Suprapubic skin (tissue), 4 donors: ENCODE measurements at places on chromosomes 2 and 18. TPM values are rescaled to one million over a fixed set of nuclear protein-coding genes. Genes with fewer than 3 reads are reported as not detected.

DNA sequence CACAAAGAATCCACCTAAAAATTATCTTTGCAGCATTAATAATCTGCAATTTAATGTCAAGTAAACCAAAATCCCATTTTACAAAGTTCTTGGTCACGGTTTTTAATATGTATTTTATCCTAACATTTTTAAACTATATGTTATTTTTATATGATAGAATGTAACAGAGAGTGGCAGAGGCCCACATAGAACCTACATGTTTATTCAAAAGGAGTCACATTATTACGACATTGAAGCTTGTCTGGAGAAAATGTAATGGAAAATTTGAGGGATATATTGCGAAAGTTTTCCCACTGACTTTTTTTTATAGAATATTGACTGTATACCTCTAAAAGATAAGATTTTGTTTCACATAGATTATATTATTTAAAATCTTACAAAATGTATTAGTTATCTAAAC lies 89.7 kb upstream of the COL3A1 start:
- DNase-seq, result no peak

Gene ITGA6
- 156 TPM for total RNA-seq

DNA sequence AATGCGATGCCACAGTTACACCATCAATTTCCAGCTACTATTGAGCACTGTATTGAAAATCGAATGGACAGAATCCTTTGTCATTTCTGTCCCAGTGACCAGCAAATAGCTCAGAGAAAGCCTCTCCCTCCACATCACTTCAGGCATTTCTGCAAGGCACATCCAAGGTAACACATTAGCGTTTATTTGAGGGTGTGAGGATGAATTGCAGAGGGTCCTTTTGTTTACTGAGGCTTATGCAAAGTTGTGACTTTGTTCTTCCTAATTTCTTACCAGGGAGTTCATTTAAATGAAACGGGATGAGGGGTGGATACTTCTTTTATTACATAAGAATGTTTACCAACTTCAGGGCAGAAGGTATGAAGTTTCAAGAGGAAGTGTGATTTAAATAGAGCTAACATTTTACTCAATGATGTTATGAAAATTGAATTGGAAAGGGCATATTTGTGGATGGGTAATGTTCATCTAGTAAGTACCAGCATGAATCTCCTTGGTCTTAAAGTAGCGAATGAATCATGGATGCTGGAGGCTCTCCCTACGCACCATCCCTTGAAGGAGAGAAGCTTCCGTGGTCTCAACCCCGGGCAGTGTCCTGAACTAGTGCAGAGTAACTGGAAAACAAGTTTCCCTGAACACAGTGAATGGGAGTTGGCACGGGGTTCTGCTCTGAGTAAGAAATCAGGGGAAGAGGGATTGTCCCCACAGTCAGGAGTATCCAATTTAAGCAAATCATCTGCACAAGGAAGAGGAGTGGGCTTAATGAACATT lies 756.5 kb downstream of the GALR1 start:
- no peak for DNase-seq

DNA sequence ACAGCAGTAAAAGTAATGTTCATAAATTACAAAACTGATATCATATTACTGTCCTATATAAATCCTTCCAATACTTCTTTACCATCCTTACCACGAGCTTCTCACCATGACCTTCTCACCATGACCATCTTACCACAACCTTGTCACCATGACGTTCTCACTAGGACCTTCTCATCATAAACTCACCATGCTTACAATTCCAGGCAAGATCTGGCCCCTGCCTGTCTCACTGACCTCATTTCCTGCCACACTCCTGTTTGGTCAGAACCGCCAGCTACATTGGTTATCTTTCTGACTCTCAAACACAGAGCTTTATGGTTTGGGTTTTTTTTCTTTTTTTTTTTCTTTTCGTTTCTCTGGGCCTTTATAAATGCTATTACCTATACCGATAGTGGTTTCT lies 827.6 kb downstream of the RNF144A start:
- DNase-seq, result no peak

- DNase-seq, result no peak
Observed at GRCh38 chr2:111995148-111995547, 59.9 kb upstream of the TMEM87B start.

Gene ABCG8
- not detected for total RNA-seq

Gene MERTK
- 5.5 TPM for total RNA-seq

DNA sequence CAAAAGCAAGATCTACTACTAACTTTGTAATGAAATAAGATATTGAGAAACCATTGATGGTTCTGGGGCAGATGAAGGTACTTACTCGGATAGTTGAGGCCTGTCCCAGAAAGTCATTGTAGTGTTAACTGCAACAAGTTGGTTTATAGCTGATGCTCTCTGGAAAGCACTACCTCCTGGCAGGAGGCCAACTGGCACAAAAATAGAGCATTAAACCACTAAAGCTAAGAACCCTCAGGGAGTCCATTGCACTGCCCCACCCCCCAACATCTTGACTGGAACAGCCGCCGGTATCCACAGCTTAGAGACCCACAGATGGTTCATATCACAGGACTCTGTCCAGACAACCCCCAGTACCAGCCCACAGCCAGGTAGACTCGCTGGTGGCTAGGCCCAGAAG lies 552.5 kb upstream of the CRIM1 start:
- no peak for DNase-seq

DNA sequence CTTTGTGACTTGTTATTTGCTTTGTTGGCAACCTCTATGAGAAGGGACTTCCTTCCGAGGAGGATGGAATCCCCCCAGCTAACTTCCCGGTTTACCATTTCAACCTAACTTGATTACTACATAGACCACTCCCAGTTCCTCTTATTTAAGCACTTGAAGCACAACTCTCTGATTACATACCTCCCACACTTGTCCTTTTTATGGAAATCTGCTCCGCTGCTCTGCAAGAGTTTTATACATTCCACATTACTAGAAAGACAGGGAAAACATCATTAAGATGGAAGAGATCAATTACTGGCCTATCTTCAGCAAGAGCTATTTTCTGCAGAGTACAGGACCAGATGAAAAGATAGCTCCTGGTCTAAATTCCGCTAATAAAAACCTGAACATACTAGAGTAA lies 160.0 kb upstream of the PGAP1 start:
- no peak for DNase-seq

GRCh38 chr2:105432044-105432399 lies 33.2 kb upstream of the FHL2 start:
- DNase-seq, result no peak
